GM04504 (cell line): ENCODE measurements at places on chromosomes 3 and 15.

- no peak for DNase-seq
Observed at GRCh38 chr3:141432904-141433303, 53.9 kb upstream of the RASA2 start.

GRCh38 chr3:189369636-189370035, 197.9 kb downstream of the TPRG1 start:
- no peak for DNase-seq

DNA sequence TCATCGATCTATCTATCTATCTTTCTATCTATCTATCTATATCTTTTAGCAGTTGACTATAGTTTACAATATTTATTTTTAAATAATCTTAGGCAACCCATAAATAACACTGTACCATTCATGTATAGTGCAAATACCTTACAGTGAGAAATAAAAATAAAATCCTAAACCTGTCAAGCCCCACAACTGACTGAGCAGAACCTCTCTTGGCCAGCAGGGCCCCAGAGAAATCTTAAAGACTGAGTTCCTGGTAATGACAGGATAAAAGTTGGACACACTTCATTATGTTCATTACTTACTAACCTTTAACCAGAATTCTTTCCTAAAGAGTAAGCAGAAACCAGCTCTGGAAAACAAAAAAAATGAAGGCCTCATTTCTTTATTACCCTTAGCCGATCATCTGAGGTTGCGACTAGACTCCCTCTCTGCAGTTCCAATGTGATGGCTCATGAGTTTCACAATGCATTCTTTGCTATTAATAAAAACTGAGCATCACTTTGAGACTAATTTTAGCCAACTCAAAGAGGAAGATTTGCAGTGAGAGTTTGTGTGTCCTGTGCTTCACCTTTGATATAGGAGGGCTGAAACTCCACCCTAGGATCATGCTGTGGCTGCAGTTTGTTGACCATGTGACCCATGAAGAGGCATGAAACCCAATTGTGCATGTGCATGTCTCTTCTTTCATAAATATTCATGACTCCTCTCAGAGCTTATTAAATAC, 1072.0 kb downstream of the NSUN3 start:
- DNase-seq = no peak

GRCh38 chr15:69357773-69358771, 56.1 kb upstream of the KIF23 start:
- DNase-seq = peak; percentile 32

GRCh38 chr3:52663098-52663497, 22.6 kb downstream of the PBRM1 start:
- DNase-seq = no peak

GRCh38 chr15:99970891-99971430, 237.7 kb upstream of the LYSMD4 start:
- DNase-seq = no peak

DNA sequence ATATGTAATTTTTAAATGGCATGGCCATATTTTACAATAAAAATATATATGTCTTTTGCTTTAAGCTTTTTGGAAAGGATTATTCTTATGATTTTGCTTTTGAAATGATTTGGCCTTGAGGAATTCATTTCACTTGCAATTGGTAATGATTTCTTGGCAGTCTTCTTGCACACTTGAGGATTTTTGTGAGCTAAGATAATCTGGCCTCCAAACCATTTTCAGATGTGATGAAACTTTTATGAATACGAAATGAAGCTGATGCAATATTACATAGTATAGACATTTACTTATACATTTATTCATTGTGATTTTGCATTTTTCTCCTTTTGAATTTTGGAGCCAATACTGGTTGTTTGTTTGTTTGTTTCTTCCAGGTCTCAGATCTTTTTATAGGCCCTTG, 6.4 kb upstream of the SH2D7 start:
- DNase-seq = no peak

- DNase-seq = no peak
Observed at GRCh38 chr3:115986555-115987207, 363.4 kb downstream of the GAP43 start.

- DNase-seq = no peak
Observed at GRCh38 chr3:65351753-65352152, 664.0 kb upstream of the ADAMTS9 start.

GRCh38 chr3:139472380-139473010, 3.8 kb downstream of the RBP2 start:
- DNase-seq = no peak

DNA sequence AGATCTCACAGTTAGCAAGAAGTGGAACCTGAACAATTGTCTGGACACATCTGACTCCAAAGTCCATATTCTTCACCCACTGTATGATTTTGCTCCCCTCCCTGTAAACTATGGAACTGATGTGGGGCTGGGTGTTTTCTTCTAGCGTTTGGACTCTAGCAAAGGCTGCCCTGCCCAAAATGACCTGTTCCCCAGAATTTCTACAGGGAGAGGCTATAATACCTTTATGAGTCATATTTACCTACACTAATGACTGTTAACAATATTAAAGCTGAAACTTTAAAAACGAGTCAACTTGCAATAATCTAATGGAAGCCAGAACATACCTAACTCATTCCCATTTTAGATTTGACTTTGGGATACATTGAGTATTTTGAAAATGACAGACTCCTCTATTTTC, 531.2 kb upstream of the CFAP20DC start:
- no peak for DNase-seq

- no peak for DNase-seq
Observed at GRCh38 chr15:65391732-65392131, 13.9 kb upstream of the IGDCC3 start.

- no peak for DNase-seq
Observed at GRCh38 chr3:15726043-15726442, 71.7 kb downstream of the ANKRD28 start.
